AG09309 (cell line): ENCODE measurements at places on chromosomes 4 and X.
A peak's percentile ranks its signal among the peaks of the same experiment; 100 is the strongest.

GRCh38 chr4:48746608-48747362, 33.3 kb downstream of the FRYL start:
- no peak for DNase-seq

DNA sequence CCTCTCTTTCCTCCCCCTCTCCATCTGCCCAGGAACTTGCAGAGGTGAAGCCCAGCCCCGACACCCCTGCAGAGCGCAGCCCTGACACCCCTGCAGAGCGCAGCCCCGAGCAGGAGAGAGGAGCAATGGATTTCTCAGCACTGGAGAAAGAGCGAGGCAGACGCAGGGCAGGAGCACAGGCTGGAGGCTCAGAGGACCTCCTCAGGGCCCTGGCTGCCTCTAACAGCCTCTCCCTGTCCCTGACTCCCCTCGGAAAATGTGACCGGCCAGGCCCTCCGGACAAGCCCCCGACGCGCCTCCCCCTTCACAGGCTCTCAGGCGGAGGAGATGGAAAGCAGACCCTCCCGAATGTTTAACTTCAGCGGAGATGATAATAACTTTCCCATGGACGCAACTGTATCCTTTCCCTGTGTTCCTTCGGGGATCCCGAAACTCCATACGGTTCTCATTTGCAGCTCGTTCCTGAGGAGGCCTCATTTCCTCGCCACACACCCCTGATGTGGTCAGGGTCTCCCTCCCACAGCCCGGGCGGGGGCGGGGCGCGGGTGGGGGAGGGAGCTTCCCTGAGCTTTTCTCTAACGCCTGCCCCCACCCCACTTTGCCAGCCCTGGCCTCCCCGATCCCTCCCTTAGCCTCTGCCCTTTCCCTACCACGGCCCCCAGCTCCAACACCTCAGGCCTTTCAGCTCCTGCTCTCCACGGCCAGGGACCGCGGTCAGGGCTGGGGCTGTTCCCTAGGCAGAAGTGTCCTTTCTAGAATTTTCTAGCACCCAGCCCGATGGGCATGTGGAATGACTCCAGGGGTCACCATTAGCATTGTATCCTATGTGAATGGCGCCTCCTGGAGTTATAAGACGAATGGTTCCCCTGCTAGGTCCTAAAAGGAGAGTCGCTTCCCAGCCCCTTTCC, 201.1 kb upstream of the BCOR start:
- DNase-seq = no peak

- DNase-seq = no peak
Observed at GRCh38 chr4:144969821-144970220, 128.2 kb downstream of the ANAPC10 start.

- DNase-seq = no peak
Observed at GRCh38 chrX:8027827-8028226, 100.6 kb upstream of the PNPLA4 start.

GRCh38 chr4:88962396-88962795, 94.6 kb downstream of the FAM13A start:
- DNase-seq = no peak

DNA sequence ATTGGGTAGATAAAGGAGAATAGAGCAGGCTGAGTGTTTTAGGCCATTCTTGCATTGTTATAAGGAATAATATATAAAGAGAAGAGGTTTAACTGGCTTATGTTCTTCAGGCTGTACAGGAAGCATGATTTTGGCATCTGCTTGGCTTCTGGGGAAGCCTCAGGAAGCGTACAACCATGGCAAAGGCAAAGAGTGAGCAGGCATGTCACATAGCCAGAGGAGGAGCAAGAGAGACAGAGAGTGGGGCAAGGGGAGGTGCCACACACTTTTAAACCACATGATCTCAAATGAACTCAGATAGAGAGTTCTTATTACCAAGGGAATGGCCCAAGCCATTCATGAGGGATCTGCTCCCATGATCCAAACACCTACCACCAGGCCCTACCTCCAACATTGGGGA, 4.4 kb upstream of the METTL14 start:
- no peak for DNase-seq

- no peak for DNase-seq
Observed at GRCh38 chrX:109660435-109661143, 35.6 kb upstream of the KCNE5 start.

DNA sequence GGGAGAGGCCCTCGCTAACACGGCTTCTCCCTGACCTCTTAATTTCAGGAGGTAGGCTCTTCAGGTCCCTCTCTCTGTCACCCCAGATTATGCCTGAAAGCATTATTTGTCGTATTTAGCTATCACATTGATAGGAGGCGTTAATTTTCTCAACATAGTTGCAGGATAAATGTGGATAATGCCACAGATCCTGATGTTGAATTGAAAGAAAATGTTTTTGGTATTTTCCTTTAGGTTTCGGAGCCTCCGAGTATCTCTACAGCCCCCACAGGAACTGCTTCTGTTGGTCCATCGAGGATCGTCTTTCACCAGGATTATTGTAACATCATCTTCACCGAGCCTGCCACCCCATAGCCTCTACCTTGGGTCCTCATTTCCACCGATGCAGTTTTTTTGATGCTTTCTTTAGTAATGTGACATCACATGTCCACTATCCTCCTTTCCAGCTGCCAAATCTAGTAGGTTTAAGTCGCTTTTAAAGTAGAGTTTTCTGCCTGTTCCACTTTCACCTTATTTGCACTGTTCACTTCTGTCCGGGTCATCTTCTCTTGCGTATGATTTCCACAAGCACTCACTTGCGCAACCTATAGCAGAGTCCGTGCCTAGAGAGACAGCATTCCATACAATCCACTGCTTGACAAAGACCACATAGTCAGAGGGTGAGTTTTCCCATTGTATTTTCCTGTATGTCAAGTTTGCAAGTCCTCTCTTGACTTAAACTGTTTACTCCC, 665 bp downstream of the TIGD2 start:
- peak; percentile 75 for DNase-seq

DNA sequence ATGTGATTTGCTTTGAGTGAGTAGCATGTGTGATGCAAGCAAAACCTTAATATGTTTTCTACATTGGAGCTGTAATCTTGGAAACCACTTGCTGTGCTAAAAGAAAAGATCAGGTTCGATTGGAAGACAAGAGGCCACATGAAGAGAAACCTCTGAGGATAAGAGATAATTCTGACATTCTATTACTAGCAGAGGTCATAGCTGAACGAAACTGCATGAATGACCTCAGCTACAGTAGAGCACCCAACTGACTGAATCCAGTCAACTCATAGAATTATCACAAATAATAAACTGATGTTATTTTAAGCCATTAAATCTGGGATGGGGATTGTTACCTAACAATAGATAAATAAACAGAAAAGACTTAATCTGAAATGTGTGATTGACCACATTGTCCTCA, 147.1 kb downstream of the CAMK2D start:
- DNase-seq = no peak

DNA sequence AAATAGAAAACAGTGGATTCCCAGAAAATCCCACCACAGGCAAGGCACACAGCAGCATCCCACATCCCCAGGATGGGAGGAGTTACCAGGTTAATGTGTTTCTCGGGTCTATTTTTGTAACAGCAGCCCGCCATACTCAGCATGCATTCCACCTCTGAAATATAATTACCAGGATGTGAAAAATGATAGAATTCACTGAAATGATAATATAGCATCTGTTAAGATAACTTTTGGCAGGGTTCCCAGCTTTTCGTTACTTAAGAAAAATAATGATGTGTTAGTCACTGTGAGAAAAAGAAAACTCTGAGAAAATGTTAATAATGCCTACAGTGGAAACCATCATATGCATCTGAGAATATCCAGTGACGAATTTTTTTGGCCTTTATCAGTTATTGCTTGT, 87.1 kb downstream of the VCX2 start:
- no peak for DNase-seq

DNA sequence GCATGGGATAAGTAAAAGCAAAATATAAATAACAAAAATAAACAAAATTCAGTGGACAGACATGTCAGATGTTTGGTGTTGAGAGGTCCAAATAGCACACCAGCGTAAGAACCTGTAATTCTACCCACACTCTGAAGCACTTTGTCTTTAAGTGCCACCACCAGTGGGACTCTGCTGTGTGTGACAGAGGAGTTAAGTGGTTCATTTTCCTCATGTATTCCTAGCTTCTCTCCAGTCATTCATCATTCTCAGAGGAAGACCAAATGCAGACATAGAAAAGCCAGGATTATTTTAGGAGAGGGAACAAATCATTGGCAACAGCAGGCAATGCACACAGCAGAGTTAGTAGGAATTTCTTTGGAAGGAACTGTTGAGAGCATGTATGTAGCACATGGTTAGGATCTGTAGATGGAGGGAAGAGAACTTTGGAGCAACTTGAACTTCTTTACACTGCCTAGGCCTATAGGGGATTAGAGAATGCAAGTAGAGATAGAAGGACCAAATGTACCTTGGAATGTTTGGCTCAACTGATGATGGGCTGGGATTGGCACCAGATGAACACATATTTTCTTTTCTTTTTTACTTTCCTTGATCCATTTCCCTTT, 43.0 kb upstream of the ARHGAP24 start:
- DNase-seq = no peak

DNA sequence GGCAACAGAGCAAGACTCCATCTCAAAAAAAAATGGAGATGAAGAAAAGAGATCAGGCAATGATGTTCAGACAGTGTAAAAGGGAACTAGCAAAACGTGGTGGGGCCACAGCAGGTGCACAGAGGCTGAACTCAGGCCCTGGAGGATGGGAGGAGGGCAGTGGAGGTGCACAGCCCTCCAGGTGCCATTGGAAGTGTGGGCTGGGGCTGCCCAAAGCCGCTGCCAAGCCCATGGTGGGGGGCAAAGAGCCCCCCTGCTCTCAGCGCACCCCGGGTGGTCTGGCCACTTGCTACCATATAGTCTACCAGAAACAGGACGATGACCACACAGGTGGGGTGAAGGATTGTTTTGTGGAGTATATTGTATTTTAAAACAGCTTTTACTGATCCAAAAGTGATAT, 7.1 kb downstream of the TMEM271 start:
- no peak for DNase-seq

GRCh38 chr4:102196221-102196620, 149.1 kb downstream of the SLC39A8 start:
- no peak for DNase-seq

- no peak for DNase-seq
Observed at GRCh38 chrX:153848325-153848724, 18.0 kb upstream of the PDZD4 start.
